Bronchus fibroblast of lung (primary cell): ENCODE measurements at places on chromosomes 7 and 10. TPM values are rescaled to one million over a fixed set of nuclear protein-coding genes. Genes with fewer than 3 reads are reported as not detected.

FAM25A gene
- not detected in 2 replicates for total RNA-seq

PLXDC2 gene
- 3.9 and 4.9 TPM in 2 replicates for total RNA-seq

TACR2 gene
- under 0.01 TPM in 1 of 2 replicates, not detected in the other for total RNA-seq

MYOF gene
- 138 and 147 TPM in 2 replicates for total RNA-seq

DNAJB9 gene
- 9.9 and 13.7 TPM in 2 replicates for total RNA-seq

SMKR1 gene
- 0.17 TPM in 1 of 2 replicates, not detected in the other for total RNA-seq

CYP2C19 gene
- not detected in 2 replicates for total RNA-seq

LIPF gene
- total RNA-seq: not detected in 2 replicates

SHTN1 gene
- total RNA-seq: 0.67 and 0.74 TPM in 2 replicates

TSPAN15 gene
- under 0.01 and 0.30 TPM in 2 replicates for total RNA-seq

ADRB1 gene
- total RNA-seq: under 0.01 and 0.17 TPM in 2 replicates

TAS2R3 gene
- not detected in 2 replicates for total RNA-seq

DNA2 gene
- total RNA-seq: 6.4 and 9.6 TPM in 2 replicates

NPY gene
- total RNA-seq: not detected in 2 replicates

GPR26 gene
- total RNA-seq: not detected in 2 replicates

ADGRA1 gene
- not detected in 2 replicates for total RNA-seq

EFCAB10 gene
- not detected in 2 replicates for total RNA-seq

MMP21 gene
- total RNA-seq: not detected in 2 replicates

MRC1 gene
- total RNA-seq: not detected in 2 replicates

MMD2 gene
- not detected in 2 replicates for total RNA-seq

HOXA10 gene
- total RNA-seq: not detected in 2 replicates

SLC26A5 gene
- total RNA-seq: not detected in 2 replicates

SSC4D gene
- total RNA-seq: 0.45 and 0.67 TPM in 2 replicates

CUZD1 gene
- 0.45 and 0.84 TPM in 2 replicates for total RNA-seq

SDK1 gene
- 4.7 and 4.9 TPM in 2 replicates for total RNA-seq

CALML3 gene
- not detected in 2 replicates for total RNA-seq

PLXNA4 gene
- under 0.01 and 0.15 TPM in 2 replicates for total RNA-seq

ICA1 gene
- total RNA-seq: 1.0 TPM in 2 replicates

LRGUK gene
- total RNA-seq: under 0.01 TPM in 1 of 2 replicates, not detected in the other

ST8SIA6 gene
- total RNA-seq: 0.67 and 0.74 TPM in 2 replicates

MAGI2 gene
- total RNA-seq: 1.3 and 1.5 TPM in 2 replicates

EBLN1 gene
- total RNA-seq: not detected in 2 replicates

WDR86 gene
- total RNA-seq: 3.9 and 6.7 TPM in 2 replicates

ANKRD61 gene
- total RNA-seq: 0.15 TPM in 1 of 2 replicates, not detected in the other

MYL7 gene
- not detected in 2 replicates for total RNA-seq

DDX56 gene
- 60.2 and 64.1 TPM in 2 replicates for total RNA-seq

BCL7B gene
- 43.7 and 52.3 TPM in 2 replicates for total RNA-seq
